NCI-H524 (cell line): ENCODE measurements at places on chromosomes 7 and 10.

- no peak for DNase-seq
These were observed 871 bp downstream of the SPOCK2 start for GRCh38 chr10:72087392-72087968.

GRCh38 chr10:77873536-77874380 is 52.8 kb downstream of the DLG5 start:
- DNase-seq = no peak

GRCh38 chr10:96789571-96790108 is 42.5 kb upstream of the LCOR start:
- no peak for DNase-seq

DNA sequence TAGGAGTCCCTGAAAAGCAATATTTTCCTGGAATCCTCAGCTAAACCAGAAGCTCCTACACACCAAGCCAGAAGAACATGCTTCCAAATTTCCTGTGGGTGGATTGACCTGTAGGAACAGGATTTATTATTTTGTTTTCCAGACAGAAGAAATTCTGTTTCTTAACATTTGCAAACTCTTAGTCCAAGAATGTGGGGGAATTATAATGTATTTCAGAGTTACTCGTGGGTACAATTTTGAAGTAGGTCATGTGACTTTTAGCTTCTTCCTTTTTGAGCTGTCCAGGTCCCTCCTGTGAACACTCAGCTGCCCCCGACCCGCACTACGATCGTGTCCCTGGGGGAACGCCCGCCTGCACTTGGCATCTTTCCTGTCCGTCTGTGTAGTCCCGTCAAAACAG is 27.7 kb upstream of the VIPR2 start:
- no peak for DNase-seq

- no peak for DNase-seq
These were observed 16.8 kb upstream of the ZNF467 start for GRCh38 chr7:149790146-149790548.

DNA sequence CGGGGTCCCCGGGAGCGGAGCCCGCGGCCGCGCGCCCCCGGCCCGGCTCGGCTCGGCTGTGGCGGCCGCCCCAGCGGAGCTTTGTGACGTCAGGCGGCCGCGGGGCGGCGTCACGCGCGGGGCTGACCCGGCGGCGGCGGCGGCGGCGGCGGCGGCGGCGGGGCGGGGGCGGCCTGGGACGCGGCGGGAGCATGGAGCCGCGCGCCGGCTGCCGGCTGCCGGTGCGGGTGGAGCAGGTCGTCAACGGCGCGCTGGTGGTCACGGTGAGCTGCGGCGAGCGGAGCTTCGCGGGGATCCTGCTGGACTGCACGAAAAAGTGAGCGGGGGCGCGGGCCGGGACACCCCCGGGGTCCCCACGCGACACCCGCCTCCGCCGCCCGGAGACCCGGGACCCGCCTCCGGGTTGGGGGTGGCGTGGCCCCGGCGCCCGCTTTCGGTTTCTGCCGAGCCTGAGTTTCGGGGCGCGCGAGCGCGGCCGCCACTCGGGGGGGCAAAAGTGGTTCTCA is at the start of gene PWWP2B:
PWWP2B (plus strand) TSS at position 165 of the 506 bp plus-strand sequence; CDS start at position 192, 27 bp downstream.
- DNase-seq = no peak

- DNase-seq = no peak
These were observed 171.6 kb upstream of the SVIL start for GRCh38 chr10:29806350-29806788.

GRCh38 chr10:129398711-129399141 is 68.3 kb upstream of the MGMT start:
- no peak for DNase-seq

DNA sequence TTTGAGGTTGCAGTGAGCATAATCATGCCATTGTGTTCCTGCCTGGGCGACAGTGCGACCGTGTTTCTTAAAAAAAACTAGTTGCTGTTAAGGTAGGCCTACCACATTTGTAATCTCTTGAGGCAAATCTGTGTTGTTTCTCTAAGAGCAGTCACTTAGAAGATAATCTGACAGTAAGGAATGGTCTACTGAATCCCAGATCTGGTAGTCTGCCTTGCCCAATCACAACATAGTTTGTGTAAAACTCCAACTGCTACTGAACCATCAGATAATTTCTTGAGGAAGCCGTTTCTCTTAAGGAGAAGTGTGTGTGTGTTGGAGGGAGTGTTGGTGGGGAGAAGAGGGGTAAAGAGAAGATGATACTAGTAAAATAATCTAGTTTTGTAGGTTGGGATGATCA is 5.0 kb downstream of the NRF1 start:
- DNase-seq = no peak
